Spleen (tissue), 13 donors: ENCODE measurements at places on chromosomes 4 and X. TPM values are rescaled to one million over a fixed set of nuclear protein-coding genes. Genes with fewer than 3 reads are reported as not detected.

GRCh38 chr4:102678107-102678506 is 82.7 kb downstream of the MANBA start:
- H3K27me3 ChIP-seq, result no peaks in the 10 kb centered on the region
- no peak overlapping the region for H3K4me3 ChIP-seq
- DNase-seq, result no peak
- H3K4me1 ChIP-seq, result no peaks in the 10 kb centered on the region
- peaks cover 74% of the 10 kb centered on the region for H3K36me3 ChIP-seq

The MAGEA4 gene
- not detected for total RNA-seq

- H3K4me3 ChIP-seq, result no peak overlapping the region
- no peaks in the 10 kb centered on the region for H3K4me1 ChIP-seq
- H3K27ac ChIP-seq, result no peak overlapping the region
- H3K27me3 ChIP-seq, result no peaks in the 10 kb centered on the region
- no peak for DNase-seq
Observed at GRCh38 chrX:11210415-11210801, 82.8 kb upstream of the AMELX start.

- no peaks in the 10 kb centered on the region for H3K4me1 ChIP-seq
- no peak overlapping the region for H3K27ac ChIP-seq
- no peak overlapping the region for H3K4me3 ChIP-seq
- H3K27me3 ChIP-seq, result no peaks in the 10 kb centered on the region
- H3K36me3 ChIP-seq, result no peaks in the 10 kb centered on the region
- DNase-seq, result no peak
Observed at GRCh38 chrX:110146521-110146920, 143.6 kb downstream of the TMEM164 start.

DNA sequence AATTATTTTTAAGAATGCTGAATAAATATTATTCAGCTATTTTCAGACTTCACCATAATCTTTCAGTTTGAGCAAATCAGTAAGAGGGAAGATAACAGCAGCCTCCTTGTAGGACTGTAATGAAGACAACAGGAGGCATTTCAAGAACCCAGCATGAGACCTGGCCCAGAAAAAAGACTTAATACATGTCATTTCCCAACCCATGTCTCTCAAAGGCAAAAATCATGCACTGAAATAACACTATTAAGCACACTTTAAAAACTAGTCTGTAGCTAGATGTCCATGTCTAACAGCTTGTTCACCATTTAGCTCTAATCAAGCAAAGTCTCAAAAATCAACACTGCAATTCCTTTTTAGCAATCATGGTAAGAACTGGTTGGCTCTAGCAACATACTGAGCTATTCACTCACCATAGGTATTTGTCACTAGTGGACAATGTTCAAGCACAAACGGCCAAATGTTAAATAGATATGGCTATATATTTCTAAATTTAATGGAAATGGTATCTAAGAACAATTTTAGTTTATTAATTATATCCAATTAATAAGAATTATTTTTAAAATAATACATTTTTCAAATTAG is 109.9 kb downstream of the WDFY3 start:
- no peak for DNase-seq
- H3K27ac ChIP-seq, result no peak overlapping the region
- no peak overlapping the region for H3K4me3 ChIP-seq
- H3K4me1 ChIP-seq, result no peaks in the 10 kb centered on the region
- H3K36me3 ChIP-seq, result no peaks in the 10 kb centered on the region

DNA sequence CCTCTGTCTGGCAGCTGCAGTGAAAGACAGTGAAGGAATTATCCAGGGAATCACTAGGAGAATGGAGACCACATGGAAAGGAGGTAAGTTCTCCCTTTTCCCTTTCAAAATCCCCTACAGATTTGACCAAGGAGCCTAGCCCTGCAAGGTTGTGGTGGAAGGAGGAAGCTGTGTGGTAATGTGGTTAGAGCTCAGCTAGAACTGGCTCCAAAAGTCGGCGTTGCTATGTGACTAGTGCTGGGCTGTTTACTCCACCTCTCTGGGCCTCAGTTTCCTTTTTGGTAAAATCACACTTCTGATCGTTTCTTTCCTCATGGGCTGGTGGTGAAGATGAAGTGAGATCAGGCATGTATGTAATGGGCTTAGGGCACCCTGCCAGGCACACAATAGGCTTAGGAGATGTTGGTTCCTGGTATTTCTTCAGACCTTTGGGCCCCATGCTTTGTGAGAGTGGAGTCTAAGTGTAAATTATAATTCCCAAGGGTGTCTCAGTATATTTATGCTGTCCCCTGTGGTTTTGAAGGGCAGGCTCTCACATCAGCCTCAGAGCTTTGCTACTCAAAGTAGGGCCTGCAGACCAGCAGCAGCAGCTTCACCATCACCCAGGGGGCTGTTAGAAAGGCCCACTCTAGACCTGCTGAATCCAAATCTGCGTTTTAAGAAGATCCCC is 183.7 kb upstream of the BCOR start:
- H3K4me3 ChIP-seq, result no peak overlapping the region
- H3K36me3 ChIP-seq, result no peaks in the 10 kb centered on the region
- H3K27me3 ChIP-seq, result no peaks in the 10 kb centered on the region
- H3K4me1 ChIP-seq, result no peaks in the 10 kb centered on the region

The CT83 gene
- not detected for total RNA-seq

DNA sequence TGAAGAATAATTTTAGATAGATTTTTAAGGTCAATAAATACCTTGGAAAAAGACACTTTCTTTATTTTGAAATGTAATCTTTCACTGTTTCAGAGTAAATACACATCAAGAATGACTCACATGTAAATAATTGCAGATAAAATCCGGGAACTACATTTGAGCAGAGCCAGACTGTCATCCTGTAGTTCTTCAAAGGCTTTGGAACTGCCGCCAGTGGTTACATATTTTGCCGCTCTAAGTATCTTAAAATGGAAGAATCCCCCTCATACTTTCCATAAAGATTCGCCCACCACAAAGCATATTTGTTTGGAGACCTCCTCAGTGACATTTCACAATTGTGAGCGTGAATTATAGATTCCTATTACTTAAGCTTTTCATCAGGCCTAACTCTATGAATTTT is 607.8 kb upstream of the ZFP42 start:
- no peaks in the 10 kb centered on the region for H3K36me3 ChIP-seq
- no peak overlapping the region for H3K4me3 ChIP-seq
- H3K27me3 ChIP-seq, result no peaks in the 10 kb centered on the region

The FGFRL1 gene
- 13.2 TPM for total RNA-seq

The TNIP2 gene
- total RNA-seq, result 50.4 TPM

The KLB gene
- total RNA-seq, result not detected

DNA sequence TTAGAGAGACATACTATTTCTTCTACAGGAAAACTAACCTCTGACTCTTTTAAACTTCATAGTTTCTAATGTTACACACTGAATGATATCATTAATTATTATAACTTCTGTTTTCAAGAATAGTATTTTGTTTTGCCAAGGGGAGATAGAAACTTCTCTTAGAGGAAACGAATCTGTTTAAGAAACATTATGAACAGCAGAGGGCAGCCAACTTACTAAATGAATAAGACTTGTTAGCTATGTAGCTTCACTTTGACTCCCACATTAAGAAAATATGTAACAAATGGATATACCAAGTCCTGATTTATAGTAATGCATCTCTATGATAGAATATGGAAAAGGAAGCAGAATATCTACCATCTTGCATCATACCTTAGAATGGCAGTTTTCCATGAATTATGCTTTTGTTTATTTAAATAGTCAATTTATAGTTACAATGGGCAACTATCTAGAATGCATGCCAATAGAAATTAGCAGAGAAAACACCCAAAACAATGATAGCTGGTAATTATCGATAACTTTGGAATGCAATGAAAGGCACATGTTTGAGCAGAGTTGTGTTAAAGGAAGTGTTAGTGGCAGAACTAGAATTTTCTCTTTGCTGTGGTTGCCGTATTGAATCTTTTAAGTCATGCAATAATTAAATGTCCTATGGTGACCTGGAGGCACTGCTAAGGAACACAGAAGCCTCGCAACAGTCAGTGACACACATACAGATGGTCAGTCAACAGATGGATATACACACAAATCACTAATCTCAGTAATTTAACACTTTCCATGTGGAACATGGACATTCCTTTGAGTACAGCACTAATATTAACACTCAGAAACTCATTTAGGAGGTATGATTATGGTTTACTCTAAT is 105.7 kb upstream of the PDLIM3 start:
- no peak for DNase-seq
- H3K4me1 ChIP-seq, result no peaks in the 10 kb centered on the region
- H3K36me3 ChIP-seq, result no peaks in the 10 kb centered on the region
- H3K27ac ChIP-seq, result no peak overlapping the region
- no peak overlapping the region for H3K4me3 ChIP-seq
- H3K27me3 ChIP-seq, result no peaks in the 10 kb centered on the region

The SERPINA7 gene
- total RNA-seq, result not detected

The NSG1 gene
- 4.1 TPM for total RNA-seq

GRCh38 chr4:26542991-26543390 is 40.9 kb upstream of the TBC1D19 start:
- H3K27me3 ChIP-seq, result no peaks in the 10 kb centered on the region
- no peaks in the 10 kb centered on the region for H3K4me1 ChIP-seq
- no peak for DNase-seq
- H3K27ac ChIP-seq, result no peak overlapping the region
- no peaks in the 10 kb centered on the region for H3K36me3 ChIP-seq

The TMEM156 gene
- 16.0 TPM for total RNA-seq

DNA sequence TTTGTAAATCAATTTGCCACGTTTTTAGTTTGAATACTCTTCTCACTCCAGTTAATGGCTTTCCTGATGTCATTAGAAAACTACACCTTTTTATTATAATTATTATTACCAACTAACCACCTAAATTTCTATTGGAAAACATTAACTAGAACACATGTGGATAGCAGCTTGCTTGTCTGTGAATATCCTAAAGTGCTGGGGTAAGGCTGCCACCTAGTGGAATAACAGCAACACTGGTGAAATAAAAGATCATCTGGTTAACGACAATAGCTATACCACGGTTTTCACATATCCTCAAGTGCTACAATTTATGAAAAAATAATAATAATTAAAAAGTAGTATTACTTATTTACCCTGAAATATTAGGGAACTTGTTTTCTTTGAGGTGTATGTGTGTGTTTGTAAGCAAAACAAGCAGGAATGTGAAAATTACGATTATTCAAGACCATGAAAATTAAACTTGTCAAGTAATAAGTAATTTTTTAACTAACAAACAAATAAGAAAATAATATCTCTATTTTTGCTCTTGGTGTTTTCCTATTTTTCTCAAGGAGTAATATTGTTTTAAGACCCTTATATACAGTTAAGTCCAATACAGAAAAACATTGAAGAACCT is 130.1 kb upstream of the TECRL start:
- H3K4me3 ChIP-seq, result no peak overlapping the region
- H3K36me3 ChIP-seq, result no peaks in the 10 kb centered on the region
- H3K27me3 ChIP-seq, result no peaks in the 10 kb centered on the region
- H3K27ac ChIP-seq, result no peak overlapping the region

DNA sequence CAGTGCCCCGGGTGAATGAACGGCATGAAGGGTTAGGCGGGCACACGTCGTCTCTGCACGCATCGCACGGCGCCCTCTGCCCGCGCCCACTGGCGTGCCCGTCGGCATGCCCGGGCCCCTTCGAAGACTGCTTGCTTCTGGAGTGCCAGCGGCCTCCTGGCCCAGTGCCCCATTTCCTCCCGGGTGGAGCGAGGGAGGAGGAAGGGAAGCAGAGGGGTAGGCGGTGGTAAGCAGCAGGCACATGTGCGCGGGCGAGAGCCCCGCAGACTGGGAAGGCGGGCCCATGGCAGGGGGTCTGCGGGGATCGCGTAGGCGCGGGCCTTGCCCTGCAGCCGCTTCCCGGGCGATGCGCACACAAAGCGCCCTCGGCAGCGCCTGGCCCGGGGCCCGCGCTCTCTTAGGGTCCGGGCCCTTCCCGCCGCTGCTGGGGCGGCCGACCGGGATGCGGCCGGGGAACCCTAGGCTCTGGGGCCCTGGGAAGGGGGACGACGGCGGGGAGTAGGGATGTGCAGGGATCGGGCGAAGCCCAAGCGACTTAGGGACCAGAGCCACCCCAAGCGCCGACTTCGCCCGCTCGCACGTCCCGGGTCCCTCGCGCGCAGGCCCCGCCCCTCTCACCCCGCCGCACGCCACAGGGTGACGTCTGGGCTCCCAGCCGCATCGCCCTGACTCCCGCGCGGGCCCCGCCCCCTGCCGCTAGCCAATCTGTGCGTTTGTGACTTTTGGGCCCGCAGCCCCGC is 866 bp upstream of the EMD start:
- peak; percentile 89 for DNase-seq
- peaks cover 29% of the 10 kb centered on the region for H3K4me1 ChIP-seq
- H3K27ac ChIP-seq, result peak overlapping the region; percentile 84
- peaks cover 22% of the 10 kb centered on the region for H3K36me3 ChIP-seq

DNA sequence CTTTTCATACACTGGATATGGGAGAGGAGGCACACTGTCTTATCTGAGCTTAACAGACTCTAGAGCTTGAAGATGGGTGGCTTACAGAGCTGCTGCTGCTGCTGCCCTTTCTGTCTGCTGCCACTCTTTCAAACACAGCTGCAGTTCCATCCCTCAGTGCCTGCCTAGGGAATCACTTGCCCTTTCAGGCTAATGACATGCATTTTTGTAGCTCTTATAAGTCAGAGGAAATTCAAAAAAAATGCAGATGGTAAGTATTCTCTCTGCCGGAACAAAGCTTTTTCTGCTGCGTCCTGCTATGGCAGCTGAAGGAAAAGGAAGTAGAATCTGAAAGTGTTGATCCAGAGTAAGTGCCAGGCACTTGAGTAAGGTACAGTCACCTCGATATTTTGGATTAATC is 460.4 kb upstream of the DIAPH2 start:
- no peak for DNase-seq
- no peak overlapping the region for H3K27ac ChIP-seq
- no peaks in the 10 kb centered on the region for H3K36me3 ChIP-seq

The CSAG3 gene
- not detected for total RNA-seq

GRCh38 chr4:53365121-53365485 is 758 bp downstream of the SCFD2 start:
- no peak for DNase-seq
- H3K36me3 ChIP-seq, result no peaks in the 10 kb centered on the region
- peak overlapping the region; percentile 100 for H3K4me3 ChIP-seq
- H3K27me3 ChIP-seq, result peaks cover 1% of the 10 kb centered on the region
- H3K4me1 ChIP-seq, result peaks cover 54% of the 10 kb centered on the region

- no peaks in the 10 kb centered on the region for H3K36me3 ChIP-seq
- DNase-seq, result no peak
- no peaks in the 10 kb centered on the region for H3K4me1 ChIP-seq
Observed at GRCh38 chr4:89175611-89176010, 64.3 kb downstream of the TIGD2 start.

GRCh38 chrX:79443121-79443520 is 76.0 kb upstream of the ITM2A start:
- no peak for DNase-seq
- no peak overlapping the region for H3K27ac ChIP-seq
- no peaks in the 10 kb centered on the region for H3K4me1 ChIP-seq
- no peaks in the 10 kb centered on the region for H3K27me3 ChIP-seq
- H3K36me3 ChIP-seq, result no peaks in the 10 kb centered on the region
